ENCODE measurements at places on chromosomes 1 and 21.

DNA sequence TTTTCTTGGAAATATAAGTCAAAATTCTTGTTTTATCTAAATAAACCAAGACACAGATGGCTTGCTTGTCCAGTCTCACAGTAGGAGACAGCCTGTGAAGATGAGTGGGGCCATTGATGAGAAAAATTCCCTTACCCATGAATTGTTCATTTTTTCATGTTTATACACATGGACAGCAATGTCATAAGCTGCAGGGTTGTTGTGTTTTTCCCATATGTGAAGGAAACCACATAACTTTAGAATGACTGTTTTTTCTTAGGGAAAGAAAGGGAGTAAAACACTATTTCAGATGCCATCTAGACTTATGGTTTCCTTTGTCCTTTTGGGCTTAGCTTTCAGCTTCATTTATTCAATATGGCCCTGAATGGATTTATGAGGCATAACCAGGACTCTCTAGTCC is 622.5 kb upstream of the NR5A2 start:
- DNase-seq, result no peak

DNA sequence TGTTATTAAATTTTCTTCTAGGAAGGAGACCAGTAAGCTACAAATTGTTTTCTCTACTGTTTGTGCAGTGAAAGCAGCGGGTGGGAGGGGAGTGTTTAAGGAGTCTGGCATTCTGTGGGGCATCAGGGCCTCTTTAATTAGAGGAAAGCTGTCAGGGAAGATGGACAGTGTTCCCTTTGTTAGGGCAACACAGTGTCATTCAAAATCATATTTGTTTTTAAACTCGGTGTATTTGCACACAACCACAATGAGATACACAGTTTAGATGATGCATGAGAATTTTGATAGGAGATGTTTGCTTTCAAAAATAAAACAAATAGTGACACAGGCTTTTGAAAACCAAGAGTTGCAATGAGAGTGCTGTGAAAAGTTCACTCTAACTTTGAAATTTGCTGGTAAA is 15.1 kb upstream of the ST6GALNAC3 start:
- no peak for DNase-seq

GRCh38 chr1:83055391-83056170 is 943.4 kb downstream of the TTLL7 start:
- DNase-seq, result no peak

DNA sequence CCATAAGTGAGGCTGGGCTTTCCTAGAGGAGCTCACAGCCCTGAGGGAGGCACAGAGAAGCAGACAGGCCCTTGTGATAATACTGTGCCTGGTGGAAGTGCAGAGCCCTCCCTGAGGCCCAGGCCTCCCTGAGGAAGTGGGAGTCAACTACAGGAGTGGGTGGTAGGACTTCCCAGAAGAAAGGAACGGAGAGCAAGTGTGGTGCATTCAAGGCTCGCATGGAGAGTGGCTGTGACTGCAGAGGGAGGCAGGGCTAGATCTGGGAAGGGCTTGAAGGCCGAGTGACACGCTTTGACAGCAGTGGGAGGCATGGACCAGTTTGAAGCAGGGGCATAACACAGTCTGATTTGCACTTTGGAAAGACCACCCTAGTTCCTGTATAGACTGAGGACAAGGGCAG is 37.3 kb downstream of the AZIN2 start:
- DNase-seq, result no peak

- DNase-seq, result no peak
These were observed 76.7 kb downstream of the OBSCN start for GRCh38 chr1:228284521-228284920.

DNA sequence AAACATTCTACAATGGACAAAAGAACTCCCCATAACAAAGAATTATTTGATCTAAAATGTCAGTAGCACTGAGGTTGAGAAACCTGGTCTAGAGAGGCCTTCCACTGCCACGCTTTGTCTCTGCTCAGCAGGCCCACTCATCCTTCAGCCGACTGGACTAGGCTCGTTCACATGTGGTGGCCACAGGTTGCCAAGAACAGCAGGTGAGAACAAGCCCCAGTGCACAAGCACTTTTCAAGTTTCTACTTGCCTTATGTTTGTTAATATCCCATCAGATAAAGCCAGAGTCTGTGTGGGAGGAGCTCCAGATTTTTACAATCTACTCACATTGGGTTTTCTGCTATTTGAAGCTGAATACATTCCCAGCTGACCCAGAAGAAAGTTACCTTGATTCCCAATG is 9.1 kb upstream of the EFHD2 start:
- DNase-seq, result no peak
